ENCODE measurements at places on chromosomes 2 and 18.

GRCh38 chr18:28175930-28176697, 816 bp downstream of the CDH2 start:
- DNase-seq, result peak; percentile 67

DNA sequence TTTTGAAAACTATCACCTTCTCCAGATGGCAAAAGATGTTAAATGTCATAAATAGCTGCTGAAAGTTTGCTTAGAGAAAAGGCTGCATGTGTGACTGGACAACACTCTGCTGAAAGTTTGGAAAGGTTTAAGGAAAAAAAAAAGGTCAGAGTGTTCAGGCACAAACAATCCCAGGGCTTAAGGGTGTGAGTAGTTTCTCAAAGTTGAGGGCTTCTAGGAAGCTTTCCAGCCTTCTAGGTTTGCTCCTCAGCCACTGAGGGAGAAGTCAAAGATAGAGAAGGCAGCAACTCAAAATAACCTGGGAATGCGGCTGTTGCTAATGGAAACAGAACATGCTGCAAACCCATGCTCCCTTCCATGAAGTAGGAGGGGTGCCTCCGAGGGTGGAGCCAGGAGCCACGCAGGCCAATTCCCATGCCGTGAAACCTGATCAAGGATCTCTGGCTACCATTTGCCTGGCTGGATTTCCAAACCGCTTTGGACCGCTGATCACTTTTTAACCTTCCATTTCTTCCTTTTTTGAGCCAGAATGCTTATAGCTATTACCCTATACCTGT, 88.0 kb downstream of the TEX51 start:
- no peak for DNase-seq

GRCh38 chr2:163133602-163134001, 295.0 kb upstream of the KCNH7 start:
- DNase-seq, result no peak

DNA sequence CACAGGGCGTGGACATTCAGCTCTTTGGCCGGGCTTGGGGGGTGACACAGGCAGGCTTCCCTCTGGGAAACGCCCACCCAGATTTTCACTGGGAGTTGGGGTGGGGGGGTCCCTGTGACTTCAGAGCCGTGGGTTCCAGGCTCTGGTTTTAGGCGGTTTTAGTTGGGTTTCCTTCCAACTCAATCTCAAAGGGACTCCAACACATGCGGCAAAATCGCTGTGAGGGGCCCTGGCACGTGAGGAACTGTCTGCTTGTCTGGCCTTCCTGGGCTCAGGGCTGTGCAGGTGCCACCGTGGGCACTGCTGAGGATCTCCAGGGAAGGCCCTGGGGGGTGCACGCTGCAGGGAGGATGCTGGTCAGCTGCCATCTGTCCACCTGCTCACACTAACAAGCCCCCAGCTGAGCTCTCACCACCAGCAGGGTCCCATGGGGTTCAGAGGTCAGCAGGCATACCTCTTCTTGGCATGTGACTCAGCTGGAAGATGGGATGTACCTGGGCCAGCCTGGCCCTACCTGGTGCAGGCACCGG, 11.7 kb downstream of the HS6ST1 start:
- DNase-seq, result no peak

DNA sequence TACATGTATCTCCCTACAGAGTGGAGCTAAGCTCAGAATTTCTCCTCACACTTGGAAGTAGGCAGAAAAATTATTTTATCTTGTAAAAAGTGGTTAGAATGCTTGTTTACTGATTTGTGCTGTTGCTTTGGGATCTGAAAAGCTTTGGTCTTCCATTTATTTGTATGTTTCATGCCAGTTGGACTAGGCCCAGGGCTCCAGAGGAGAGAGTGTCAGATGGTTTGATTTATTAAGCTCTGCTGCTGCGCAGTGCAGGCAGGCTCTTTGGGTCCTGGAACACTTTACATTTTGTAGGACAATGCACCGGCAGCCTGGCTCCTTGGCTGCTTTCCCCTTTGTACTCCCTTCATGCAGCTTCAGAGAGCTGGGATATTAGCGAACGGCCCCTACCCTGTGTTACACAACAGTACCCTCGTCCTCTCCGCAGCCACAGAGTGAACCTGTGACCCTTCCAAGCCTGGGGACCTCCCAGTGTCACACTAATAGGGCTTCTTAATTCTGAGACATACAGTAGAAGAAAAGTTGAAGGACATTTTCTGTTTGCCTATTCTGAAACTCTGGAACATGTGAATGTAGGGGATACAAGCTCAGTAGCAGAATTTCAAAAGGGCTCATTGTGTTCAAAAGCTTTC, 56.7 kb upstream of the EML6 start:
- DNase-seq, result no peak

DNA sequence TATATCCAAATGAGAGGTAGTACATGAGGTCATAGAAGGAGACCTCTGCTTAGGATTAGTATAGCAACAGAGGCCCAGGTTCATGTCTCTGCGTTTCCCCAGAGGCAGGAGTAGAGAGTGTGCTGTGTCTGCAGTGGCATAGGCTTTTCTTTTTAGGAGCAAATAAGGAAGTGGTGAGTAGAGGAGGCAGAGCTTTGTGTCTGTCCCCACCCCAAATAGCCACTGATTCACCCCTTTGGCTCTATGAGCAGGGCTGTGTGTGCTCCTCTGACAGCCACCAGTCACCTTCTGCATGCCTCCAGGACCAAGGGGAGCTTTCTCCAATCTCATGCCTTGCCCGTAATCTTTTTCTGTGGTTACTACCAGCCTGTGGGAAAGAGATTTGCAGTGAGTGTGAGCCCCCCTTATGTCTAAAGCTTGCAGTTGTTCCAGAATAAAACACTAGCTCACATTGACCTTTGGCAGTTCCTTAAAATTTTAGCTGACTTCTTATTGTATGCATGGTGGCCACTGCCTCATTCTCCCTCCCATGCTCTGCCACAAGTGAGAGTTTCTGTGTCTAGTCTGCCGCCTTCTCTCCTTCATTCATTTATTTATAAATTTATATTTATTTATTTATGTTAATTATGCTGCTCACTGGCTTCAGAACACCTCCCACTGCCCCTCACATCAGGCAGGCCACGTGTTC, 23.5 kb upstream of the ELAC1 start:
- no peak for DNase-seq

- DNase-seq, result no peak
Measured at GRCh38 chr2:113974727-113975126, 84.8 kb downstream of the ACTR3 start.

- no peak for DNase-seq
Measured at GRCh38 chr2:43766006-43766405, 7.8 kb upstream of the DYNC2LI1 start.

DNA sequence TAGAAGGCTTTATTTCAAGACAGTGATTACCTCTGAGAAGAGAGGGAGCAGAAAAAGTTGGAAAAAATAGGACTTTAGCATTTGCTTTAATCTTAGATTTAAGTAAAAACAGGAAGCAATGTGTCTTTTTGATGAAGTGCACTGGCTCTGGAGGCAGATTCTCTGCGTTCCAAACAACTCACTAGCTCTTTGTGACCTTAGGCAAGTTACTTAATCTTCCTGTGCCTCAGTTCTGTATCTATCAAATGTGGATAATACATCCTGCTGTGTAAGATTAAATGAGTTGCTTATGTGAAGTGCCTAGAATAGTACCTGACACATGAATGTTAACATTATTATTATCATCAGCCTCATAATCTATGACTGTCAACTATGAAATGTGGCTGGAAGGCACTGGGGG, 42.3 kb downstream of the RPRD1A start:
- no peak for DNase-seq

- DNase-seq, result no peak
Measured at GRCh38 chr2:33334083-33334482, 142.4 kb upstream of the RASGRP3 start.

DNA sequence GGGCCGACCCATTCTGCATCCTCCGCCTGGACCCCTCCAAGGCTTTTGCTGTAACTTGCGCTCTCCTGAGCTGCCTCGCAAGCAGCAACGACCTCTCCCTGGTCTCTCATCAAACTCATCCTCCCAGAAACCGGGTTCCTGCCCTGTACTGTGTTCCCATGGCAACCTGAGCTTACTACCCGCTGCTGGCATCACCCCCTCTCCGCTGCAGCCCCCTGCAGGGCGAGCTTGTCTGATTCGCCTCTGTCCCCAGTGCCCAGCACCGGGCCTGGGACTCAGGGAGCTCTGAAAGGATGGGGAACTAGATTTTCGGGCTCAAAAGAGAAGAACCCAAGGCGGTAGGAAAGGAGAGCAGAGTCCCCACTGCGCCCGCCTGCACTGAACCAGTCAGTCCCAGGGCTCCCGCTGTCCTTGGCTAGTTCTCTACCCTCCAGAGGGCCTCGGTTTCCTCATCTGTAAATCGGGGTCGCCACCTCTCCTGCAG, 463 bp downstream of the HS1BP3 start:
- DNase-seq, result peak; percentile 24

GRCh38 chr2:195408196-195408595, 248.8 kb upstream of the SLC39A10 start:
- no peak for DNase-seq

- no peak for DNase-seq
Measured at GRCh38 chr2:20446255-20446916, 488 bp upstream of the RHOB start.

DNA sequence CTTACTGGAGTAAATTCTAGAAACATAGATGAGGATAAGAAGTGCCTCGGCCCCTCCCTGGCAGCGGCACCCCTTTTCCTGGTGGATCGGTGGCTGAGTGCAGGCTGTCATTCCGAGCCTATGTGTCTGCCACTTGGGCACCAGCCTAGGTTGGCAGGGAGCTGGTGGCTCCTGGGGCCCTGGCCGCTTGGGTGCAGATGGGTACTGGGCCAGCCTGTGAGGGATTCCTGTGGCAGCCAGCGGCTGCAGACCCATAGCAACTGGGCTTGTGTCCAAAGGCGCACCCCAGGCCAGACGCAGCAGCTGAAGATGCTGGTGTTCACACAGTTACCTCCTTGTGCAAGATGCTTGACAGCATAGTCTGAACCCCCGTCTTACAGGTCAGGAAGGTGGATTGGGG, 2.8 kb downstream of the SNORC start:
- no peak for DNase-seq

DNA sequence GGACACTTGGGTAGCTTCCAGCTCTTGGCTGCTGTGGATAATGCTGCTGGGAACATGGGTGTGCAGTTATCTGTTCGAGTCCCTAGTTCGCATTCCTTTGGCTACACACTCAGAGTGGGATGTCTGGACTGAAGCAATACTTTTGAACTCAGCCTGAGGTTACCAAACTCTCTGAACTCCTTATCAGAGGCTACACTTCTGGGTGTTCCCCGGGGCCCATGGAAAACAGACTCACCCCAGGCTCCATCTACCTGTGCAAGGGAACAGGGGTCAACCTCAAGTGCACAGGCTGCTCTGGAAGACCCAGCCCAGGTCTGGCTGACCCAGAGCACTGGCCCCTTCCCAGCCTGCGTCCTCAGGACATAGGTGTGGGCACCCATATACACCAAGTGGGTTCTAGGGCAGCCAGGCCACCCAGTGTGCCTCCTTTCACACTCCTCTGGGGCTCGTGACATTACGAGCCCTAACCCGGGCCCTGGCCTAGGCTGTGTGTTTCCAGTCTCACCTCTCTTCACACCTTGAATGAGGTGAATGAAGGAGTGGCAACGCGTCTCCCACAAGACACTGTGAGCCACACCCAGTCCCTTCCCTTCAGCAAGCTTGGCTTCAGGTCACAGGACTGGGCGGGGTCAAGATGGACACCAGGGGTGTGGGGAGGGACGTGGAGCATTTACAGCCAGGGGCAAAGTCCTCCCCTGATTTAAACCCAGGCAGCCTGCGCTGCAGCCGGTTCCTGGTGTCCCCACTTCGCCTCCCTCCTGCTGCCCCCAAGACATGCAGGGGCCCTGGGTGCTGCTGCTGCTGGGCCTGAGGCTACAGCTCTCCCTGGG, at the start of gene ALPI:
Gene ALPI, plus strand, starts transcription at position 728 of the 830 bp plus-strand sequence. Its CDS starts 47 bp downstream, at position 775.
- DNase-seq, result no peak

DNA sequence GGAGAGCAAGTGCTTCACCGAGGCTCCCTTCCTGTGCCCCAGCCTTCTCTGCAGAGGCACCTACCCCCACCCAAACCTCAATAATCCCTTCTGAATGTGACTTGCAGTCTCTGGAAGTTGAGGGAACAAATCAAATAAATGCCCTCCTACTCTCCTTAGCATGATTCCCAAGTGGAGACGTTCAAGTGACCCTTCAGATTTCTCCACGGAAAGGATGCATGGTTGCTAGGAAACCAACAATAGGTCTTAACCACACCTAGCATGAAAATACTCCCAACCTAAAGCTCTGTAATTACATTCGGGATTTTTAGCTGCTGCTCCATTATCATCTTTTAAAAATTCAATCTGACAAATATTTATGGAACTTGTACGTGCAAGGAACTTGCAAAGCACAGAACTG, 50.2 kb upstream of the CABLES1 start:
- DNase-seq, result peak; percentile 46

- DNase-seq, result no peak
Measured at GRCh38 chr18:79612291-79613108, 67.1 kb upstream of the CTDP1 start.

- no peak for DNase-seq
Measured at GRCh38 chr2:66561645-66562303, 126.8 kb downstream of the MEIS1 start.

DNA sequence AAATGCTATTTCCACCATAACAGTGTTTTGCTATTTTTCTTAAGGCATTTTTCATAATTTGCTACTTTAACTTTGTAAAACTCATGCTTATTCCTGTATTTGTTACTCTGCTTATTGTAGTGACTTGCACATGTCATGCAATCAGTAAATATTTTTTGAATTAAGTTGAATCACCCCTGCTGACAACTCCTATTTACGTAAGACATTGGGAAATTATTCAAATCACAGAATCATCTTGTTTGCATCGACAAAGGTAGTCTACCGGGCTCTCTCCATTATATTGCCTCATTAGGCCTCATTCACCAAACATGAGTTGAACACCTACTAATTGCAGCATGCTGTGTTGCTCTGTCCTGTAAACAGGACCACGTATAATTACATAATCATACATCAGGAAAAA, 478.5 kb upstream of the ZEB2 start:
- DNase-seq, result no peak

DNA sequence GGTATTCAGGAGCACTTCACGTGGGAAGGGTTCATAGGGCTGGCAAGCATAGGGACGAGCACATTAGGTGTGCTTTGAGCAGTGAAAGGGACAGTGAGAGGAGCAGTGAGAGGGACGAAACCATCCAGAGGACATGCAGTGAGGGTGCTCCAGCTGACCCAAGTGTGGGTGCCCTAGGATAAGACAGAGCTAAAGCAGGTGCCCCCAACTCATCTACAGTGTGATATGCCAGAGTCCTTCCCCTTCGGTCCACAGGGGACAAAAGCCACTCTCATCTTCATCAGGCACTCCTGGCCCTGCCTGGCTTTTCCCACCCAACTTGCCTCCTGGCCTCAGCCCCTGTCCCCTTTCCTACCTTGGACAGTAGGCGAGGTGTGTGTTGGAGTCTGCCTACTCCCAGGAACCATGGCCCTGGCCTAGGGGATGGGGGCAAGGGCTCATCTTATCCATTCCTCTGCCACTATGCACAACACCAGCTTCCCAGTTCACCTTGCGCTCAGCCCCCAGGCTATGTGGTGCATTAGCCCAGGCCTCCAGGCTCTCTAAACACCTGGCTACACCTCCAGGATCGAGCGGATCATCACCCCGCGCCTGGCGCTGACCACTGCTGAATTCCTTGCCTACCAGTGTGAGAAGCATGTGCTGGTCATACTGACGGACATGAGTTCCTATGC, 16.1 kb upstream of the ANKRD53 start:
- DNase-seq, result no peak
